ENCODE measurements at places on chromosomes 2 and 18.

DNA sequence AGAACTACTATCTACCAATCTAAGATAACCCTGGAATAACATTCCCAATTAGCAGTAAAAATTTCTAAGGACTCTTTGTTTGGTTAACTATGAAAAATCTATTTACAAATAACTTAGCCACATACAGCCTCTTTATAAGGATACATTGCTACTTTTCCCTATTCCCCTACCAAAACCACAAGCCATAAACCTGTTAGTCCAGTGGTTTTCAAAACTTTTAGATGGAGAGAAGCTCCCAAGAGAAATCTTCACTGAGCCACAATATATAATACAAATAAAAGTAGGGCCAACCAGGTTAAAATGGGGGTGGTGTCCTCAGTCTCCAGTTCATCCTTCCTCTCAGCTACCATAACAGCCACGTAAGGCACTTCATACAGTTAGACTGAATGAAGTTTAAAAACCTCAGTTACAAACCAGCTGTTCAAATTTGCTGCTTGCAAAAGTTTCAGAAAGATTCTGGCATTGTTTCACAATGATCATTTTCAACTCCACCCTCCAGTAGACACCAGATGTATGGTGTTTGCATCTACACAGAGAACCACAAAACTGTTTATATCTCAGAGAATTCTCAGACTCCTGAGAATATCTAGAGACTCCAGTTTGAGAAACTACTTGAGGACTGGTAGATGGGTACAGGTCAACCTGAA is 26.0 kb downstream of the SOS1 start:
- no peak for DNase-seq

GRCh38 chr2:70548233-70548632 is 5.4 kb downstream of the TGFA start:
- DNase-seq = no peak

DNA sequence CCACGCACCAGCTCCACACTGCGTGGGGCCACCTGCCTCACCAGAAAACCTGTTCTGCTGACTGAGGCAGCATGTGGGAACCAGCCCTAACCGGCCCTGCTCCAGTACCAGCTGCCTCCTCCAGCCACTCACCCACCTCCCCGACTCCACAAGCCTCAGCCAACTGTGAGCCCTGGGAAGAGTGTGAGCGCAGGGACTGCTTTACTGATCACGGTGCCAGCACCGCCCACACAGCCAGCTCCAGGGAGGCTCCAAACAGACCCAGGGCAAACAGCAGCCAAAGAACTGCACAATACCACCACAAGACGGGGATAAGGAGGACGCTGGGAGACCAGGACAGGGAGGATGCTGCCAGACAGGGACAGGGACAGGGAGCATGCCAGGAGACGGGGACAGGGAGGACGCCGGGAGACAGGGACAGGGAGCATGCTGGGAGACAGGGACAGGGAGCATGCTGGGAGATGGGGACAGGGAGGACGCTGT is 28.4 kb downstream of the EIPR1 start:
- no peak for DNase-seq

GRCh38 chr2:23556929-23557328 is 171.9 kb downstream of the KLHL29 start:
- no peak for DNase-seq

- no peak for DNase-seq
Measured at GRCh38 chr2:105725388-105725787, 19.3 kb upstream of the NCK2 start.

DNA sequence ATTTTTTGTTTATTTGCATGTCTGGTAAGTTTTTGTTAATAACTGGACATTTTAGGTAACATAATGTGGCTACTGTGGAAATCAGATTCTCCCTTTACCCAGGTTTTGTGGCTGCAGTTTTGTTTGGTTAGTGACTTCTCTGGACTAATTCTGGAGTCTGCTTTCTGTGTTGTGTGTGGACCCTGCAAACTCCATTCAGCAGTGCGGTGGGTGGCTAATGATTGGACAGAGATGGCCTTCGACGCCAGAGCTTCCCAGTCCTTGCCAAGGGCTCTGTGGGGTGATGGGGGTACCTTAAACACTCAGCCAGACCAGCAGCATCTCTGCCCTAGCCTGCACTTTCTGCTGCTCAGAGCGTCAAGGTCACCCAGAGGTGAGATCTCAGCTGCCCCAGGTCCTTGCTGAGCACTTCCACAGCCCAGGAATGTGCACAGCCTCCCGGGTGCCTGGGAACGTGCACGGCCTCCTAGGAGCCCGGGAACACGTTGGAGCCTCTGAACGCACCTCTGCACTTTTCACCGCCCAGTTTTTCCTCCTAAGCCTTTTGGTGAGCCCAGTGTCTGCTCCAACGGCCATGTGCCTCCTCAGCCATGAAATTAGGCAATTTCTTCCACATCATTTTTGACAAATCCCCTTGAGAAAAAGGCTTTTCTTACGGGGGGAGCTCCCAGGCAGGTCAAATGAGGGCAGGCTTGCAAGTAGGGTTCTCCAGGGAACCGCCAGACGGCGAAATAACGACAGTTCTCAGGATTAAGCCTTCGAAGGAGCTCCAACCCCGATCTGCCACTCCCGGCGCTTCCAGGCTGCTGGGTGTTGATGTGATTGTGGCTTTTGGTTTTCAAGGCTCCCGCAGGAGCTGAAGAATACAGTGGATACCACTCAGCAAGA is 35.2 kb upstream of the KLF11 start:
- no peak for DNase-seq

DNA sequence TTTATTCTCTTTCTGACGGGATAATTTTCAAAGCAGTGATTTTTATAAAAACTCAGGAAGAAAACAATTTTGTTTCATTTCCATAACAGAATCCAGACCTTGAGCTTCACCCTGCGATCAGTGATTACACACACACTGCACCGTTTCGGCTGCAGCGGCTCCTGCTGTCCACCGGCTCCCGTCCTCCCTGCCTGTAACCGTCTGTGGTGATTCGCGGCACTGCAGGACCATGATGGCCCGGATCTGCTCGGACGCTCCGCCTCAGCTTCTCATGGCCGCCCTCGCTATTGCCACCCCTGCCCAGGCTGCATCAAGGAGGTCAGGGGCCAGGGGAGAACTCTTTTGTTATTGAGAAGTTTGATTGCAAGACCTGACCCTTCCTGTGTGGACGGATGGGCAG is 246.1 kb downstream of the TWIST2 start:
- DNase-seq = no peak

DNA sequence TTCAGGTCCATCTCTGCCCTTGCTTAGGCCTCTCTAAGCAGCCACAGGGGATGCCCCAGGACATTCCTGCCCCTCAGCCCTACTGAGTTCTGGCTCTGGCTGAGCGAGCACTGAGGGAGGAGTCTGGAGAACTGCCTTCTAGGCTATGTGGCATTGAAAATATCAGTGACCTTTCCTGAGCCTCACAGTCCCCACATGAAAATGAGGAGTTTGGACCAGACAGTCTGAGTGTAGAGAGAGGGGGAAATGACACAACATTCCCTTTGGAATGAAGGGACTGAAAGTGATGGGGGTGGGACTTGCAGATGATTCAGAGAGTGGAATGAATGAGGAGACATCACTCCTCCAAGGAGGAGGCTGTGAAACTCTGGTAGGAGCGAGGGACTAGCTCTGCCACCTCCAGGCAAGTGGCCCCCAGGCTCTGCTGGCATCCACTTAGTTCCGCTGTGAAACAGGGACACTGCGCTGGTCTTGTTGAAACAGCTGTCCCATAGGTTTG is 8.0 kb downstream of the TNS1 start:
- DNase-seq = no peak

All from inflammatory macrophage treated with lipopolysaccharide for 1 hour (primary cell).